ENCODE measurements at places on chromosomes 12 and 14.

DNA sequence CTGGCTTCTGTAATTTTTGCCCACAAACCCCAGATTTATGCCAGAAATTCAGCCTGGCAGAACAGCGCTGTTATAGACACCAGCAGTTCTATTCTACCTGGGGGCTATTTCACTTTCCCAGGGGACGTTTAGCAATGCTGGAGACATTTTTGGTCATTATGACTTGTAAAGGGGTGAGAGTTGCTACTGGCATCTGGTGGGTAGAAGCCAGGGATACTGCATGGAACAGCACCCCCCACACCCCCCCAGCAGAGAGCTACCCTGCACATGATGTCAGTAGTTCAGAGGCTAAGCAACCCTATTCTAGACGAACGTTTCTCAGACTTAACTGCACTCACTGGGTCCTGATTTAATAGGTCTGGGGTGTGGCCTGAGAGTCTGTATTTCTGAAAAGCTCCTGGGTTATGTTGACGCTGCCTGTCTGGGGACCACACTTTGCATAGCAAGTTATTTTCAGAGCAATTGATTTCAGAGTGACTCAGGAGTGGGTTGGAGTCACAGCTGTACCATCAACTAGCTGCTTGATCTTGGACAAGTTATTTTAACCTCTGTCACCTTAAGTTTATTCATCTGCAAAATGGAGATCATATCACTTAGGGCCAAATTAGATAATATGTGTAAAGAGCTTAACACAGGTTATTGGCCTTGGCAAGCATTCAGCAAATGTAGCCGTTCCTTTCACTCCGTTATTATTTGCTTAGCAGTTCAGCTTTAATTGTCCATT, 48.5 kb downstream of the CHST11 start:
- no peak for DNase-seq

GRCh38 chr12:99732131-99732530, 84.6 kb downstream of the GARIN6 start:
- no peak for DNase-seq

DNA sequence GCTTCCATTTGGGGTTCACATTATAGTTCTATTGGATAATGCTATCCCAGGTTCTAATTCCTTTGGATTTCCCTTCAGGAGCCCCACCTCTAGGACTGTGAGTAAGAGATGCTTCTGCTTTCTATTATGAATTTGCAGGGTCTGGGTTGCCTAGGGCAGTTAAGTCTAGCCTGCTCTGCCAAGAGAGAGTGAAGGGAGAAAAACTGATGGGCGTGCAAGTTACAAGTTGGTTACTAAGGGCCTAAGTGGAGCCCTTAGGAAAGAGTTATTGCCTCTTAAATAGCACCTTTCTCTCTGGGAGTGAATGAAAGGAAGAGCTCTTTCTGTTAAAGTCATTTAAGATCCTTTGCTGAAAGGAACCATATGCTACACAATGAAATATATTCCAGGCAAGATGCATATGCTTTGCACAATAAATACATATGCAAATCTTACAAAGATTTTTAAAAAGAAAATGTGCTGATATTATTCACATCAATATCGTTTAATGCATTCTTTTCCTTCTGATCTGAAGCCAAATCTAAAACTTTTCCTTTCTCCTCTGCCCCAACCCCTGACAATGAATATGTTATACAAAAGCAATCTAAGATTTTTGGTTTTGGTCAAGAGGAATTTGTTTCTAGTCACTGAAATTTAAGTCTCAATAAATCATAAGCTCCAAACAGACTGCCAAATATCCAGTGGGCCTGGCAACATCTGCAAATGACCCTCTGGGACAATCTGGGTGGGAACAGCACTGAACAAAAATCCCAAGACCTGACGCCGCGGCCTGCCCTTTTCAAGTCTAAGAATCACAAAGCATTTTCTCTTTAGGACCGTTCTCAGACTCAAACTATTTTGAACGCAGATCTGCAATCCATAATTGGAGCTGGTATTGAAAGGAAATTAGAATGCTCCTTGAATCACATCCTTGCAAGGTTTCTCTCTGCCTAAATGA, 586.7 kb downstream of the ETNK1 start:
- DNase-seq: no peak

DNA sequence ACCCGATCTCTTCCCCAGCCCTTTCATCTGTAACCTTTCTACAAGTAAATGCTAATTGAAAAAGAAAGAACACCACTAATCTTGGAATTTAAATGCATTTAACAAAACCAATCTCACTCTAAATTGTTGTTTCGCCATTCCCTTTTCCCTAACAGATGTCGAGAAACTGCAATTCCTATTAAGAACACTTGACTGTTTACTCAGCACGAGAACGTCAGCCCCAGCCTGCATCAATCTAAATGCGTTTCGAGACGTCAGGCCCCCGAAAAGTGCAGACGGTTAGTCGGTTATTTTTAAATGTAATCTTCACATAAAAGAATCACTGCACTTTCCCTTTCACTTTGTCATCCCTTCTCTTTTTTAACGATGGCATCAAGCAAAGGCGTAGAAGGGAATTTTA, 837.6 kb downstream of the VRK1 start:
- no peak for DNase-seq

- DNase-seq: no peak
These were observed 1.9 kb downstream of the PLEKHG3 start for GRCh38 chr14:64706119-64706592.

DNA sequence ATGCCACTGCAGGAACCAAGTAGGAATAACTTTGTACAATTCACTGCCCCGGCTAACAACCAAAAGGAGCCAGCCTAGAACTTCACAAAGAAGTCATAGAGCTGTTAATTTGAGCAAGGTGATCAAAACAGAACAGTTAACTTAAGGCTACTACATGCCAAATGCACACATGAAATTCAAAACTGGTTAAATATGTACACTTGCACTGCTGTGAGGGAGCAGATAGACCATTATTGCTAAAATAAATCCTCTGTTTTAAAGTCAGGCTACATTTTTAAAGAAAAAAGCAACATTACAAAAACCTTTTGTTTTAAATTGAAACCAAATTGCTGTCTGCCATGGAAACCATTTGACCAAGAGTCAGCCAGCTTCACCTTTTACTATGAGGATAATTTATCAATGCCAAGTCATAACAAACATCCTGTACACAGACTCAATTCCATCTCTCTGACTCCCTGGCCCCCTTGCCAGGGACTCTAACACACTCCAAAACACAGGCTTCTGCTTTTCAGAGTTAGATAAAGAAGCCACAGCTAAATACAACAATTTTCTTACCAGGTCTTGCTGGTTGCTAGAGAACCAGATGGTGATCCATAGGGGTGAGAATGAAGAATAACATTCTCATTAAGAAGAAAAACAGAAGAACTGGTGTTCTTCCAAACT, 84.0 kb downstream of the LRP6 start:
- no peak for DNase-seq

GRCh38 chr14:95489214-95490137, 27.0 kb downstream of the SYNE3 start:
- DNase-seq: no peak

DNA sequence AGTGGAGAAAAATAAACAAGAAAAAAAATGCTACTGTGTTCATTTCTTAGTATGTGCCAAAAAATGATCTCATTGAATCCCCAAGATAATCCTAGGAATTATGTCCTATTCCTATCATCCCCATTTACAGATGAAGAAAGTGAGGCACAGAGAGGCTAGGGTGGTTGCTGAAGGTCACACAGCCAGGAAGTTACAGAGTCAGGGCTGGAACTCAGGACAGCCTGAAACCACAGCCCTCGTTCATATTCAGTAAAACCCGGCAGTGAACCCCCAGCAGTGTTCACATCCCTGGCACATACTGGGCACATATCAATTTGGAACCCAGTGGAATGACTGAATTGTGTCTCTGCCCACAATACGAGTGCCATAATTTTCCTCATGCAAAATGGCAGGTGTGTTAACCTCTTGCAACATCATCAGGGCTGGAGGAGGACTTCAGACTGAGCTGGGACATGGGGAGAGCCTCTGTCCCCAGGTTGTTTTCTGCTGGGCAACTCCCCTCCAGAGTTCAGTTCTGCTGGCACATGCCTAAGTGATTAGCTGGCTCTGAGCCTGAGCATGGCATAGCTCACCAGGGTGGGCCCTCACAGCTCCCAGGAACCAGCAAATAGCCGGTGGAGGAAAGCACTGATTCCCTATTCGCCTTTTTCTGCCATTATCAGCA, 2.0 kb upstream of the PPP1CC start:
- no peak for DNase-seq

DNA sequence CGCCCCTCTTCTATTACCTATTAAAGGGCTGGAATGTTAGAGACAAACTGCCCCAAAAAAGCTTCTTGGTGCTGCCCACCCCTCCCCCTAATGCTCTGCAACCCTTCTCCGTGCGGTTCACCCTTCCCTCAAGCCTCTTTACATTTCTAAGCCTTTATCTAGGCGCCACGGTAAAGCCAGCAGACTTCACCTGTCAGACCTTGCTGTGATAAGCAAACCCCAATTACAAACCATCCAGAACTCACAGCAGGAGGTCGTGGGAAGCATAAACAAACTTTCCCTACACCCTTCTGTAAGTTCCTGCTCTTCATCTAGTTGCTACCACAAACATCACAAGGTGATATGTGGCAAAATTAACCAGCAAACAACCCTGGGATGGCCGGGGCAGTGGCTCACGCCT, 56.8 kb downstream of the MOK start:
- DNase-seq: no peak

DNA sequence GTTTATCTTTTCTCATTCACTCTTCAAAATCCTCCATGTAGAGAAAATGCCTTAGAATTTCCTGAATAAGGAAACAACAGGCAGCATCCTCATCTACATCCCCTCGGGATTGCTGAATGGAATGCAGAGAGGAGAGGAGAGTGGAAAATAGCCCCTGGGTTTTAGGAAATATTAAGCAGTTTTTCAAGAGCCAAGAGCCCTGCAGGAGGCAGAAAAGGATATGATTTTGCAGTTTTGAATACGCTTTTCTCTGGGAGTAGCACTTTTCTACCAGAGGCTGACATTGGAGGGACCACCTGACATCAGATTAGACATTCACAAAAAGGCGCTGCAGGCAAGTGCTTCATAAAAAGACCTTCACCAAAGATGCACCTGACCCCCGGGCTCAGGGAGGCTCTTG, 362.2 kb upstream of the SFSWAP start:
- DNase-seq: no peak

DNA sequence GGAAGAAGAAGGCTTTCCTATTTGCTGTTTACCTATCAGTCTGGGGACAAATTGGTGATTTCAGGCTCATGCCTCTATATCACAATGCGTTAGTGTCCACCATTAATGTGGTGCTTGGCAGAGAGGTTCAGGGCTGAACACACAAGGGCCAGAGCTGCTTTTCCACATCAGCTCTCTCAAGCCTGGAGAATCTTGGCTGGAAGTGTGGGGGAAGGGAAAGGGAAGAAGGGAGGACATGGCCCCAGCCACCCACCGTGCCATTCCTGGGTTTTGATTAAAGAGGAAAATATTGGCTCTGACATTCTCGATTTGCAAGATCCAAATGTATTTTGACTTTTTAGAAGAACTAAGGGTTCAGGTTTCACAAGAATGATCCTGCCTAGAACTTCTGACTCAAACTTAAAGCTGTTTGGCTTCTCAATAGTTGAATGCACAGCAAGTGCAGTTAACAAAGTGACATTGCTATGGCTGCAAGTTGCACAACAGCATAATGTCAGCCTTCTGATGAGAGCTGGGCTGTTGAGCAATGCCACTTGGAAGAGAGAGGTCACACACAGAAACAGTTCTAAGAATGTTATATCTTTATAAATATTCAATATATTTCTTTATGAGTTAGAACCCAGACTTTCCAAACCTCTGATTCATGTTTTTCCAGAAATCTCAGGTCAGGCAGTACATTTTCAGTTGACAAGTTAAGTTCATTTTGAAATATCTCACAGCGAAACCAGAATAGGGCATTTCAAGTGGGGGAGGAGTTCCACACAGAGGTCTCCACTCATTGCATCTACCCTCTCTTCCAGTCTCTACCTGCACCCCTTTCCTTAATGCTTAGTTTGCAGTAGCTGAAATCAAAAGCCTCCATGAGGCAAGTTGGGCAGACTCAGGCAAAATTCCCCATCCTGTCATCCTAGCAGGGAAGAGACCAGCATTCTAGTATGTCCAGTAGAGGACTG, 25.3 kb downstream of the IGF1 start:
- DNase-seq: peak; percentile 39

- DNase-seq: peak; percentile 84
These were observed 52.3 kb downstream of the SOCS2 start for GRCh38 chr12:93624595-93625294.

GRCh38 chr14:36207500-36207899, 31.0 kb upstream of the PTCSC3 start:
- DNase-seq: no peak

DNA sequence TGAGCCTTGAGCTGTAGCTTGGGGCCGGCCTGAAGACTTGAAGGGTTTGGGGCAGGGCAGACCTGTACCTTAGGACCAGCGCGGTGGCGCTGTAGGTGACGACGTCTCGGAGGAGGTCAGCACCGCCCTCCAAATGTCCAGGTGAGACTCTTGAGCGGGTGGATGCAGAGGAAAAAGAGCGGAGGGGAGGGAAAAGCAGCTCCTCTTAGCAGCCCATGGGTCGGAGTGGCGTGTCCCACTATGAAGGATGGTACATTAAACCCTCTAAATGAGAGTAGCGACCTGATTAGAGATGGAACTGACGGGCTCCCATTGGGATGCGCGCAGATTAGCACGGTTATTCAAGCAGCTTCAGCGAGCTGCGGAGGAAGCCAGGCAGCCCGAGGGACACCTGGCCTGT, 77.0 kb upstream of the MAP1LC3B2 start:
- no peak for DNase-seq

DNA sequence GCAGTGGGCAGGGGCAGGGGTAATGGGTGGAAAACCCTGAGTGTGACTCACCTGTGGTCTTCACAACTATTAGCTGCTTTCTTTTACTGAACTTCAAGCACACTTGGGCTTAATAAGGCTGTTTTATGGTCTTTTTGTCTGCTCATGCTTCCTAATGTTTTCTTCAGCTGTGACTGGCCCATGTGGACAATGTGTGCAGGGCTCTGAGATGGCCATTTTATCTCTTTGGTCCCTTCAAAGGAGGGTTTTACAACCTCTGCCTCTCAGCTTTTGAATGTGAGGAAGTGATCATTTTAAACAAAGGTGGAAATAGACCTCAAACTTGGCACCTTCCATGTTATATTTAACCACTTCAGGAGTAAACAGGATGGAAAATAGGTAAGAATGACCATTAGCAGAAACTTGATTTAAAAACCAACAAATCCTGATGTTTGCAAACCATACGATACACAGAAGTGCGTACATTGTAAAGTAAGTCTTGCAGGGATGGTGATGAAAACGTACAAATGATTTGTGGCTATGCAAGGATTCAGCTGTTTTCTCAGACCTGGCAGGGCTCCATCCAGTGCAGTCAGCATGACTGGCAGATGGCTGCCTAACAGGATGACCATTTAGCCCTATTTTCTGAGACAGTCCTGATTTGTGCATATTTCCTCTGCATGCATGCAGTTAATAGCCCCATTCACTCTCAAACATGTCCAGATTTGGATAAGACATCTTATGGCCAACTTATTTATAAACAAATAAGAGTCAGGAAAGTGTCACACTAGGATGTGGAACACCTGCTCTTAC, 103.2 kb downstream of the SLC38A4 start:
- DNase-seq: peak; percentile 19

Measured in AG09319 (cell line).